ENCODE measurements at places on chromosomes 4 and X.

DNA sequence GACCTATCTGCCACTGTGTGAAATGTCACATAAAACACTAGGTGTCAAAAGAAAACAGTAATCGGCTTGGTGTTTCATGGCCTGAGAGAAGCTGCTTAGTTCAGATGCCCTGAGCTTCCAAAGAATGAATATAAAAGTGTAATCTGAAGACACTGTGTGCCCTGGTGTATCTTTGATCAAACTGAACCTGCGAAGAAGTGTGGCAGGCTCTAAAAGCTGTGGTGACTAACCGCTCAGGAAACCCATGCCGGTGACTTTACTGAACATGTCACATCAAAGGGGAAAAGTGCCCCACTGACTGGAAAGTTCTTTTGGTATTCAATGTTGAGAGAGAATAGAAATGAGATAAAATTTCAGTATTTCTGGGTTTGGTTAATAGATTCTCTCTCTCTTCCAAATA is 89.1 kb downstream of the CLCN4 start:
- no peak for DNase-seq

- no peak for DNase-seq
These were observed 104.9 kb downstream of the CHIC2 start for GRCh38 chr4:53959343-53960120.

DNA sequence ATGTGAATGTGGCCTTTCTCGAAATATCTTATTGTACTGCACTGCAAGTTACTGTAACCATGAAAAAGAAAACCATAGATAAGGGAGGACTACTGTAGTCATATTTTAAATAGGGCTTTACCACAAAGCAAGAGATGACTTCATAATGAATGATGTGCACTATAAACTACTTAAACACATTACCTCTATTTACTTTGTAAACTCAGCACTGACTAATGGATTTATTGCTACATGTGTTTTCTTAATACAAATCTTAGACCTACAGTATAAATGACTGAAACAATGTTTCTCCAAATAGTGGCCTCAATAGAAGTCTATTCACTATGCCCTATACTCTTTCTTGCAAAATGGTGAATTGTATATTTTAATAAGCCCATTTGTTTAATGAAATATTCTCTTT is 61.1 kb downstream of the HDX start:
- no peak for DNase-seq

- DNase-seq, result peak; percentile 2
These were observed 559 bp downstream of the SLC9A7 start for GRCh38 chrX:46758163-46758955.

DNA sequence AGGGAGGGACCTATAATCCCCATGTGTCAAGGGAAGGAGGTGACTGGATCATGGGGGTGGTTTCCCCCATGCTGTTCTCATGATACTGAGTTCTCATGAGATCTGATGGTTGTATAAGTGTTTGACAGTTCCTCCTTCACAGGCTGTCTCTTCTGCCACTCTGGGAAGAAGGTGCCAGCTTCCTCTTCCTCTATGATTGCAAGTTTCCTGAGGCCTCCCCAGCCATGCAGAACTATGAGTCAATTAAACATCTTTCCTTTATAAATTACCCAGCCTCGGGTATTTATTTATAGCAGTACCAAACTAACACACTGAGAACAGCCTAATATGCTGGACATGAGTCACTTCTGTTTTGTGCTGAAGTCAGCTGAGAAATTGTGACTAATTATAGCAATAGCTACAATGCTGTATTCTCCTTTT is 656.9 kb upstream of the CPEB2 start:
- DNase-seq, result no peak

DNA sequence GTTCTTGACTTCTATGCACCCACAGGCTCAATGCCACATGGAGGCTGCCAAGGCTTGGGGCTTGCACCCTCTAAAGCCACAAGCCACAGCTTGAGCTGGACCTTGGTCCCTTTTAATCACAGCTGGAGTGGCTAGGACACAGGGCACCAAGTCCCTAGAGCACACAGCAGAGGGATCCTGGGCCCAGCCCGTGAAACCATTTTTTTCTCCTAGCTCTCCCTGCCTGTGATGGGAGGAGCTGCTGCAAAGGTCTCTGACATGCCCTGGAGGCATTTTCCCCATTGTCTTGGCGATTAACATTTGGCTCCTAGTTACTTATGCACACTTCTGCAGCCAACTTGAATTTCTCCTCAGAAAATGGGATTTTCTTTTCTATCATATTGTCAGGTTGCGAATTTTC is 410.9 kb downstream of the GRID2 start:
- DNase-seq, result no peak

GRCh38 chrX:56499372-56499771 is 64.1 kb upstream of the UBQLN2 start:
- no peak for DNase-seq

DNA sequence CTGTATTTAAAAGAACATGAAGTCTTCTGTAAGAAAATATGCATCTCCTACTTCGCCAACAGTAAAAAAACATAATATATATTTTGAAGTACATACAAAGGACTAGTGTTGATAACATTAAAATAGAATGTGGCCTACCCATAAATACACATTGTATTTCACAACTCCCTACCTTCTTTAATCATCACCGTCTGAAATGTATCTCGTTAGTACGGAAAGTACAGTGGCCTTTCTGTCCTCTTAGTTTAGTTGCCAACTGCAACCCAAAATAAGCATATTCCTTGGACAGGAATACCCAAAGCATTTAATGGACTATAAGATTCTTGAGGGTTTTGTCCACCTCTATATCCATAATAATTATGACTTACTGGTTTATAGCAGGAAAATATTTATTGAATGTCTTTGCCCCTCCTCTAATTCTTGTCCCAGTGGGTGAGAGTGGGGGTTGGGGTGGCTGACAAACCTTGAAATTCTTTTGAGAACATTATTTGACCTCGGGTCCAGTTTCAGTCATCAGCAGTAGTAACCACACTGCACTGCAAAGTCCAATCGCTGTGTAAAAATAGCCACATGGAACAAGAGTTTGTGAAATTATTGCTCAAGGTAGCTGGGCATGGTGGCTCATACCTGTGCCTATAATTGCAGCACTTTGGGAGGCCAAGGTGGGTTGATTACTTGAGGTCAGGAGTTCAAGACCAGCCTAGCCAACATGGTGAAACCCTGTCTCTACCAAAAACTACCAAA is 474.5 kb downstream of the KLHL13 start:
- no peak for DNase-seq

DNA sequence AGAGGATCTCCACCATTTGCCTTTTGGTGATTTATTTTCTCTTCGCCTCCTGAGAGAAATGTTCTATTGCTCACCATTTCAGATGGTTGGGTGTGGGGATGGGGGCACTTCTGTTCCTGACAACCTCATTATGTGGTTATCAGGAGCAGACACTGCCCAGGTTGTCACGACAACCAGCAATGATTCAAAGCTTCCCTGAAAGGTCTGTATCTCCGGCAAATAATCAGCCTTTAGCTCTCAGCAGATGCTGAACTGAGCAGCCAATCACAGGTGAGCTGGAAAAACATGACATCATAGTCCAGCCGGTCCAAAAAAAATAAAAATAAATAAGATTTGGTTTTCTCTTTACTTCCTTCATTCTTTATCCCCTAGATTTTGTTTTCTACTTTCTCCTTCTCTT is 5.5 kb upstream of the PAK3 start:
- no peak for DNase-seq

- DNase-seq, result no peak
These were observed 41.8 kb downstream of the RAB40A start for GRCh38 chrX:103477496-103477895.
